ENCODE measurements at places on chromosomes 7 and 10.

GRCh38 chr7:73526896-73527821, 5.1 kb upstream of the BAZ1B start:
- no peak for DNase-seq
- H3K4me3 ChIP-seq = peak overlapping the region; percentile 19
- H3K27ac ChIP-seq = peak overlapping the region; percentile 77
- H3K4me1 ChIP-seq = peaks cover 36% of the 10 kb centered on the region
- H3K36me3 ChIP-seq = peaks cover 3% of the 10 kb centered on the region

GRCh38 chr7:76352193-76352592, 6.6 kb downstream of the YWHAG start:
- DNase-seq = no peak
- peaks cover 45% of the 10 kb centered on the region for H3K36me3 ChIP-seq
- H3K27ac ChIP-seq = peak overlapping the region; percentile 86
- H3K27me3 ChIP-seq = no peaks in the 10 kb centered on the region
- peaks cover 61% of the 10 kb centered on the region for H3K4me1 ChIP-seq
- no peak overlapping the region for H3K4me3 ChIP-seq

GRCh38 chr10:76433161-76434005, 1002.0 kb downstream of the LRMDA start:
- DNase-seq = no peak
- H3K4me1 ChIP-seq = no peaks in the 10 kb centered on the region
- no peak overlapping the region for H3K27ac ChIP-seq
- H3K36me3 ChIP-seq = no peaks in the 10 kb centered on the region
- no peaks in the 10 kb centered on the region for H3K27me3 ChIP-seq

DNA sequence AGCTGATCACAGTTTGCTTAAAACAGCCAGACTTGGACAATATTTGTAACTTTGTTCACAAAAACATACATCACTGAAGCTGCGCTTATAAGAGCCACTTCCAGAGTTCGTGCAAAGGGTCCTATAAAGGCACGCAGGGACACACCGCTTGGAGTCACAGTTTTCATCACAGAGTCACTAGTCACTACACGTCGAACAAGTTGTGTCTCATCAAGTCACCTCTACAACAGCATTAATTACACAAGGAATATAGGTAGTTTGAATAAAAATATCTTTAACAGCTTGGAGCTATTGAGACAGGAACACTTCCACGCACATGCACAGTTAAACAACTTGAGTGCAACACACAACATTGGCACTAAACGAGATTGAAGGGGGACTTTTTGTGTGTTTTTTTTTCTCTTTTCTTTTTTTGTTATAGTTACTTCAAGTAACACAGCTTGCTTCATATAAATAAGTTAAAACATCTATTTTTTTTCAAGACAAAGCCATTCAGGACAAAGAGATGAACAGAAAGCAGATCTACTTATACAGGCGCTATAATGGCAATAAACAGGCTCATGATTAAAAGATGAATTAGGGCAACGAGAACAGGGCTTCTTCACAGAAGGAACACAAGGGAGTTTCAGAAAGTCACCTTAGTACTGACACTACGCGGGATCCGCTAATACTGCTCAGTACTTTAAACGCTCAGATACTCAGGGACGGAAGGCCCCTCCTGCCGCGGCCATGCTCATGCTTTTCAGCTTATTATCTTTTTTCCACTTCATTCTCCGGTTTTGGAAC, 2.2 kb downstream of the HOXA5 start:
- peaks cover under 1% of the 10 kb centered on the region for H3K4me1 ChIP-seq
- peaks cover 28% of the 10 kb centered on the region for H3K27me3 ChIP-seq
- H3K4me3 ChIP-seq = no peak overlapping the region
- no peak overlapping the region for H3K27ac ChIP-seq
- H3K36me3 ChIP-seq = no peaks in the 10 kb centered on the region

DNA sequence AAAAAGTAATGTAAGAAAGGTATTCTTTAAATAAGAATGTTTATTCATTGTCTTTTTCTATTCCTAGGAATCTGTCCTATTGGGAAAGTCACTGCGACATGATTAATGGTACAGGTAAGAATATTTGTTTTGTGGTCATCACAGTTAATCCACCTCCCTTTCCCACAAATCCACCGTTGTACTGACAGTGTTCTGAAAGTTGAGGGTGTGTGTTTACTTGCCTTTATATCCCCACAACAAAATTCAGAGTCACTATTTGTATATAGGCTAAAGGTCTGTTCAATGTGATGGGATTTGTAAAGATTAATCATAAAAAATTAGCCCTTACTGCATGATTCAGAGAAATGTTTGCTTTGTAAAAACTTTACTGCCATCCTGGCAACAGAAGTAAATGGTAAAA, 27.9 kb downstream of the CD36 start:
- H3K27ac ChIP-seq = no peak overlapping the region
- no peaks in the 10 kb centered on the region for H3K27me3 ChIP-seq
- no peaks in the 10 kb centered on the region for H3K36me3 ChIP-seq
- no peak overlapping the region for H3K4me3 ChIP-seq
- no peak for DNase-seq

GRCh38 chr10:69045441-69046300, 42.2 kb upstream of the SRGN start:
- peaks cover 3% of the 10 kb centered on the region for H3K36me3 ChIP-seq
- DNase-seq = peak; percentile 42
- H3K4me3 ChIP-seq = peak overlapping the region; percentile 76
- peak overlapping the region; percentile 99 for H3K27ac ChIP-seq
- H3K27me3 ChIP-seq = no peaks in the 10 kb centered on the region

GRCh38 chr10:6274040-6274439, 71.3 kb downstream of the PFKFB3 start:
- H3K4me3 ChIP-seq = no peak overlapping the region
- no peaks in the 10 kb centered on the region for H3K27me3 ChIP-seq
